ENCODE measurements at places on chromosomes 6 and 20. TPM values are rescaled to one million over a fixed set of nuclear protein-coding genes. Genes with fewer than 3 reads are reported as not detected.

Gene ZNF334
- 0.28 TPM for total RNA-seq

Gene E2F1
- total RNA-seq = 64.2 TPM

Gene RAMACL
- 0.13 TPM for total RNA-seq

Gene LGSN
- total RNA-seq = not detected

Gene CDH4
- total RNA-seq = not detected

Gene BANF2
- total RNA-seq = not detected

Gene MMS22L
- 28.5 TPM for total RNA-seq

Gene FOXS1
- 6.3 TPM for total RNA-seq

Gene DAAM2
- total RNA-seq = not detected
